ENCODE measurements at places on chromosomes 13 and 19.

GRCh38 chr13:29754473-29754806 lies 96.0 kb downstream of the UBL3 start:
- DNase-seq = no peak

DNA sequence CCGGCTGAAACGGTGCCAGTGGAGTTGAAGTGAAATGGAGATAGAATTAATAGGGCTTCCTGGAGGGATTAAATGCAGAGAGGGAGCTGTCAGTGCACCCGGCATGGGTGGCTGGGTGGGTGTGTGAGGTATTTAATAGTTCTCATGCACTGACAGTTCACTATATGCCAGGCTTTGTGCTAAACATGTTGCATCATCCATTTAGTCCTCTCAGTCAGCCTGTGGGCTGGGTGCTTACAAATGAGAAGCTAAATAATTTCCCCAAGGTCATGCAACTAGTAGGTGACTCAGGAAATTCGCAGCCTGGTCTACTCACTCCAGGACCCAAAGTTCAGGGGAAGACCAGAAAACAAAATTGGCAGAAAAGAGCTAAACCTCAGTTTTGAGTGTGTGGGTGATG lies 63.5 kb upstream of the SPATA13 start:
- no peak for DNase-seq

GRCh38 chr13:79295906-79296706 lies 109.9 kb downstream of the RBM26 start:
- no peak for DNase-seq

GRCh38 chr13:89518289-89519077 lies 1829.0 kb upstream of the MIR17HG start:
- DNase-seq = no peak

GRCh38 chr19:41755328-41755913 lies at the start of gene CEACAM6:
CEACAM6 (plus strand) TSS chr19:41755530; CDS start chr19:41755639, 109 bp downstream.
- DNase-seq = no peak

- no peak for DNase-seq
These were observed 2.8 kb downstream of the EVI5L start for GRCh38 chr19:7832781-7833180.

GRCh38 chr19:8552810-8553209 lies 24.4 kb downstream of the MYO1F start:
- DNase-seq = no peak

DNA sequence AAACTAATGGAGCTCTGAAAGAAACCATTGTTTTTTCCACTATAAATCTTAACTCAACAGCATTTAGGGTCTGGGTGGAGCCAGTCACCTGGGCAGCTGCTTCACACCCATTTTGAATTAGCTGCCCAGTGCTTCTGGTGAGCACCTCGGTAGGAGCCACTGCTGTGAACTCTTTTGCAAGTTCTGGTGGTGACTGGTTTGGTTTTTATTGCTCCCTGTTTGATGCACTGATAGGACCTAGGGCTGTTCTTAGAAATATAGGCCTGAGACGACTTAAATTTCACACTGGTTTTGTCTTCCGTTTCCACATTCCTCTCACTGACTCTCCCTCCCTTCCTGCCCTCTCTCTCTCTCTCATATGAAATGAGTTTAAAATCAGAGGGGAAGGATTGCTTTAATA lies 103.9 kb downstream of the GGACT start:
- DNase-seq = no peak

DNA sequence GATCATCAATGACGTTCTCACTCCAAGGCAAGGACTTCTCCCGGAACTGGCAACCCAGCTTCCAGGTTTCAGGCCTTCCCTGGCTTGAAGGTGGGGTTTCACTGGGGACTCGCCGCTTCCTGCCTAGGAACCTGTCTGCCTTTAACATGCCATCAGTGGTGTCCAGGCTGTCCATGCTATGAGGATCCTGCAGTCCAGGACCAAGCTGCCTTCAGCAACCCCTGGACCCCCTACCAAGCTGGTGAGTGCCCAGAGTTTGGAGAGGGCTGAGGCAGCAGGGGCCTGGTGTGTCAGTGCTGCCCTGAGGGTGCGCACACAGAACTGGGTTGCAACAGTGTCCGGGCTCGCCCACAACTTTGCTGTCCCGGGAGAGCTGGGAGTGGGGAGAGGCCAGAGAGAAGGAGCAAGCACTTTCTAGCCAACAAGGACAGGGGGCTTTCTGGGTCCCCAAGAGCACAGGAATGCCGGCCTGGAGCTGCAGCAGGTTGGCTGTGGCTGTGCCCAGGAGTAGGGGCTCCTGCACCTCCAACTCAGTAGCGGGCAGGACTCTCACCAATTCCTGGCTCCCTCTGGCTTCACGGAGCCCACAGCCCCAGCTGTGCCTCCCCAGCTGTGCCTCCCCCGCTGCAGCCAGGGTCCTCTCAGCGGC lies 1563.2 kb upstream of the MIR17HG start:
- DNase-seq = no peak

Measured in NCI-H187 (cell line).